Endothelial cell (in vitro differentiated cells): ENCODE measurements at places on chromosomes 1 and 21. TPM values are rescaled to one million over a fixed set of nuclear protein-coding genes. Genes with fewer than 3 reads are reported as not detected.
A peak's percentile ranks its signal among the peaks of the same experiment; 100 is the strongest.

DNA sequence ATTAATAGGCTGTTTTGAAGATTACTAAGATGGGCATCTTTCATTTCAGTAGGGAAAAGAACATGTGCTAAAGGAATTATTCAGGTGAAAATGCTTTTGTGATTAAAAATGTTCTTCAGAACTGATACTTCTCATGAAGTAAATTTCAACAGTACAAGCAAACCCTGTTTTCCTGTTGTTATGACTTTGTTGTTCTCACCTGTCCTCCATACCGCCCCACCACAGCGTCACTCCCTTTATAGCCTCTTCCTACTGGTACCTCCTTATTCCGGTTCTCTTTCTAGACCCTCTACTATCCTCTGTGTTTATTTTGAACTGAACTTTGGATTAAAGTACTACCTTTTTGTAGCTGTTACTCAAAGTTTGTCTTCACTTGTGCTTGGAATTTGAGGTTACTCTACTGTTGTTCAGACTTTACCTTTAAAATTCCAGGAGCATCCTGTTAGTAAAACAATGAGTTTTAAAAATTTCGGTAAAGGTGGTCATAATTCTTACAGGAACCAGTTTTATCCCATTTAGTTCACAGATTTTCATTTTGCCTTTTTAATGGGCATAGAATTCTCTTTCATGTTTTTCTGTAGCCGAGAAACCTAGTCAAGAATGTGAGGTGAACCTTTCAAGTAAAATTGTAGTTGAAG lies 10.9 kb downstream of the CNST start:
- H3K27me3 ChIP-seq: peaks cover 2% of the 10 kb centered on the region
- H3K36me3 ChIP-seq: no peaks in the 10 kb centered on the region
- no peak overlapping the region for H3K4me3 ChIP-seq
- DNase-seq: no peak
- H3K4me1 ChIP-seq: peaks cover 17% of the 10 kb centered on the region
- no peak overlapping the region for H3K27ac ChIP-seq

GRCh38 chr21:42586406-42586805 lies 67.0 kb upstream of the PDE9A start:
- no peak overlapping the region for H3K4me3 ChIP-seq
- H3K36me3 ChIP-seq: no peaks in the 10 kb centered on the region
- H3K27me3 ChIP-seq: no peaks in the 10 kb centered on the region
- DNase-seq: no peak

- no peak overlapping the region for H3K27ac ChIP-seq
- H3K36me3 ChIP-seq: peaks cover 43% of the 10 kb centered on the region
- H3K4me3 ChIP-seq: peak overlapping the region; percentile 3
- no peak for DNase-seq
Measured at GRCh38 chr1:107821340-107821739, 143.6 kb downstream of the VAV3 start.

DNA sequence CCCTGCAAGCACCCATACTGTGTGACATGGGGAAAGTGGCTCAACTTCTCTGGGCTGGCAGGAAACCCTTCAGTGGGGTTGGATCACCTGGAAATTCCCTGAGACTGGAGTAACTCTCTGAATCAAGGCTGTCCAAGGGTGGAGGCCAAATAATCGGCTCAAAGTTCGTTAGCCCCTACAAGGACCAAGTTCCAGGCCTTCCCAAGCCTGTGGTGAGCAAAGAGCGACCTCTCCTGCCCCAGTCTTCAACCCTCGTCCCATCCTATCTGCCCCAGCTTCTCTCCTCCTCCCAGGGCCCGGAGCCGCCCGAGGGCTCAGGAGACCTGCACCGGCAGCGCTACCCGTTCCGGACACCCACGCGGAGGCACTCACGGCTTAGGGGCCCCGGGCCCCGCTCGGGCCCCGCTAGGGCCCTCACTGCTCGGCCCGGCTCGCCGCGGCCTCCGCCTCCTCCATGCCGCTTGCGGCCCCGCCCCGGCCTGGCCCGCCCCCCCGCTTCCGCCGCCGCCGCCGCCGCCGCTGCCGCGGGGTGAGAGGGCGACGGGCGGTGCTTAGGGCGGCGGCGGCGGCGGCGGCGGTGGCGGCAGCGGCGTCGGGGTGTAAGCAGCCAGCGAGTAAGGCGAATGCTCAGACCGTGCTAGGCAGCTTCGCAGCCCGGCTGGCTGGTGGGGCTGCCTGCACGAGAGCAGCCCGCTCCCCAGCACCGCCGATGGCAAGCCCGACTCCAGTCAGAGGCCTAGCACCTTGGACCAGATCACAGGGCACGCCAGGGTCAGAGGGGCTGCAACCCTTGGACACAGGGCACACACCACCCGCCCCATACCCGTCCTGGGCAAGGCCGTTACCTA lies at the start of gene POMGNT1:
Gene POMGNT1 (minus strand): TSS at position 471 of the 848 bp plus-strand sequence. CDS start 613 bp downstream, outside the sequence.
- no peak within 1 kb of the TSS for H3K27ac ChIP-seq
- peaks cover 4% of the 10 kb centered on the region for H3K27me3 ChIP-seq
- DNase-seq: peak; percentile 72
- peaks cover 22% of the 10 kb centered on the region for H3K36me3 ChIP-seq

DNA sequence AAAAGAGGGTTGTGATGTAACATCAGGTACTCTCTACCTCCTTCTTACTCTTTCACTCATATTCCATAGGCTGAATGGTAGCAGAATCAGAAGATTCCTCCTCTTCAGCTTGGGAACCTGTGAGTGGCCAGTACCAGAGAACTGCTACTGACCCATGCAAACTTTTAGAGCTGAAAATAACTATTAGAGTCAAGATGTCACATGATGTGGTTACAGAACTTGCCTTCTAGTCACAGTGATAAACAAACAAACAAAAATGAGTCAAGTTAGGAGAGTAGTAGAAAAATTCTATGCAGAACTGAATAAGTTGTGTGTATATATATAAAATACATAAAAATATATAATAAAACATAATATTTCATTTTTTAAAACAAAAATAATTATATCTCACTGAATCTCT lies 47.6 kb upstream of the RGS1 start:
- H3K4me1 ChIP-seq: no peaks in the 10 kb centered on the region
- no peak overlapping the region for H3K27ac ChIP-seq
- H3K36me3 ChIP-seq: no peaks in the 10 kb centered on the region
- peaks cover 2% of the 10 kb centered on the region for H3K27me3 ChIP-seq
- DNase-seq: no peak

DNA sequence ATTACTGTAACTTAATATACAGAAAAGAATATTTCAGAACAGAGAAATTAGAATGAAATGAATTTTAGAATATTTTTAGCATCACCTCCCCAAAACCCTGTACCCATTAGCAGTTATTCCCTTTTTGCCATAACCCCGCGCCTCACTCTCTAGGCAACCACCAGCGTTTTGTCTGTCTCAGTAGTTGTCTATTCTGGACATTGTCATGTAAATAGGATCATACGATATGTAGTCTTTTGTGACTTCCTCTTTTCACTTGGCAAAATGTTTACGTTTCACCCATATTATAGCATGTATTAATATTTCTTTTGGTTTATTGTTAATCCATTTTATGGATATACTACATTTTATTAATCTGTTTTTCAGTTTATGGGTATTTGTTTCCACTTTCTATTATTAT lies 24.9 kb downstream of the SOAT1 start:
- H3K27ac ChIP-seq: no peak overlapping the region
- H3K36me3 ChIP-seq: peaks cover 11% of the 10 kb centered on the region
- no peak for DNase-seq
- H3K27me3 ChIP-seq: no peaks in the 10 kb centered on the region

DNA sequence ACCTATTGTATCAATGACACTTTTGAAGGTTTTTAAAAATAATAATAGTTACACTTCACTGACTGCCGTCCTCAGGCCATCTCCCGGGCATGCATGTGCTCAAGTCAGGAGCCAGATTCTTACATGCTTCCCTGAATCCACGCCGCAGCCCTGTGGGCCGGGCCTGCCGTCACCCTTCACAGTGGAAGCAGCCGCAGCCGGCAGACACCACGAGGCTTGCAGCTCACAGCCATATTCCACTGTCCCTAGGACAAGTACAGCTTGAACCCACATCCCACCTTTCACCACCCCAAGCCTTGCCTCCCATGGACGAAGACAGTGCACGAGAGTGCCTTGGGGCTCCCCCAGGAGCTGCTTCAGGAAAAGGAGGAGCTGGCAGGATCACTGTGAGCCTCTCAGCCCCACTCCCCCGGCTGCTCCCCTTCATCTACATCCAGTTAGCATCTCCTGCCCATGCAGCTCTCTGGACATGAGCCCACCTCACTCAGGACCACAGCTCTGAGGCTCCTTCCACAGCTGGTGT lies 77.2 kb downstream of the POFUT2 start:
- no peak for DNase-seq
- no peak overlapping the region for H3K27ac ChIP-seq
- no peaks in the 10 kb centered on the region for H3K4me1 ChIP-seq
- no peaks in the 10 kb centered on the region for H3K36me3 ChIP-seq

DNA sequence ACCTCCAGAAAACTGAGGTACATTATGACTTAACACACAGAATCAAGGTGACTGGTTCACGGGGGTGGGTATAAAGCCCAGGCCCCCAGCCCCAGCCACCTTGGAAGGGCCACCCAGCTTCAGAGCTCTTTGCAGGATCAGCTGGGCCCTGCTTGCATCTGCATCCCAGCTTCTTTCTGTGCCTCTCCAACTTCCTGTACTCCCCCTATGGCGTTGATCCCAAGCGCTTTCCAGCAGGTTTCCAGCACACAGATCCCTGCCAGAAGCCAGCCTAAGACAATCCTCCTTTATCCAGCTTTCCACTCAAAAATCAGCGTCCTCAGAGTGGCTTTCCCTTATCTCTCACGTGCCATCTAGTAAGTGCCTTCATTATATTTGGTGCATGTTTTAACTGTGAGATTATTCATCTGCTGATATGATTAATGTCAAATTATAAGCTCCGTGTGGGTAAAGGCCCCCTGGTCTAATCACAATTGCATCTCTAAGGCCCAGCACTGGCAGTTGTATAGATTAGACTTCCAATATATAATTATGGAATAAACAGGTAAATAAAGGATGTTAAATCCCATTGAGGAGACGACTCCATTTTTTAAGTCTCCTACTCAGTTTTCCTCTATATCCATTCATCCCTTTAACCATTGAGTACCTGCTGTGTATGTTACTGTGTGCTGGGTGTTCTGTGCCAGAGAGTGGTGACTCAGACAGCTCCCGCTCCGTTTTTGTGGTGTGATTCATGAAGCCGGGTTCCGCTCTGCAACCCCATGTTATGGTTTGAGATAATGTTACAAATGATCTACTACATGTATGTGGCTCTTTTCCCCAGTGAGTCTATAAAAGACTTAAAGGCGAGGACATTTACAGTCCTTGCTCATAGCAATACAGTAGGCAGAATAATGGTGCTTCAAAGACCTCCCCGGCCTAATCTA lies 387.6 kb downstream of the PCP4 start:
- H3K4me3 ChIP-seq: peak overlapping the region; percentile 42
- no peak overlapping the region for H3K27ac ChIP-seq
- DNase-seq: no peak
- H3K36me3 ChIP-seq: peaks cover 6% of the 10 kb centered on the region
- peaks cover 4% of the 10 kb centered on the region for H3K27me3 ChIP-seq

OR2L5 gene
- total RNA-seq: not detected

ABCA4 gene
- total RNA-seq: 51.7 TPM

KCNK1 gene
- 5.6 TPM for total RNA-seq

CD247 gene
- not detected for total RNA-seq
